ENCODE measurements at places on chromosomes 5 and 9.
A peak's percentile ranks its signal among the peaks of the same experiment; 100 is the strongest.

- DNase-seq, result peak; percentile 61
- peaks cover 31% of the 10 kb centered on the region for H3K4me1 ChIP-seq
- peaks cover 8% of the 10 kb centered on the region for H3K27me3 ChIP-seq
- no peaks in the 10 kb centered on the region for H3K36me3 ChIP-seq
Measured at GRCh38 chr5:180689071-180689694, 39.8 kb upstream of the FLT4 start.

DNA sequence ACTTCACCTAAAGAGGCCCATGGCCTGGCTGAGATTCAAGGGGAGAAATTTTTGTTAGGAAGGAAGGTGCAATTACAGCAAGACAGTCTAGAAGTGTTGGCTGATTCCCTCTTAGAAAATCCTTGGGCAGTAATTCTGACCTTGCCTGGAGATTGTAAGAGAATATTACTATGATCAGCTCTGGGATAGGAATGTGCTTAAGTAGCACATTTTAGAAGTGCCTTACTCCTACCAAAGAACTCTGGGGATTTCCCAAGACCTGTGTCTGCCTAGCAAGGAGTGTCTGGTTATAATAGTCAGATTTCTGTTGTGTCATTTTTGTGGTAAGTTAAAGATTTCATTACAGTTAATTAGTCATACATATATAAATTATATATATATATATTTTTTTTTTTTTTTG, 52.3 kb downstream of the NLN start:
- no peaks in the 10 kb centered on the region for H3K36me3 ChIP-seq
- peaks cover 3% of the 10 kb centered on the region for H3K4me1 ChIP-seq
- H3K27me3 ChIP-seq, result no peaks in the 10 kb centered on the region
- H3K27ac ChIP-seq, result no peak overlapping the region
- DNase-seq, result no peak
- no peak overlapping the region for H3K4me3 ChIP-seq

- DNase-seq, result no peak
- H3K36me3 ChIP-seq, result no peaks in the 10 kb centered on the region
- no peak overlapping the region for H3K27ac ChIP-seq
- H3K27me3 ChIP-seq, result peaks cover 4% of the 10 kb centered on the region
- no peak overlapping the region for H3K4me3 ChIP-seq
Measured at GRCh38 chr5:117539692-117540091, 965.1 kb upstream of the SEMA6A start.

DNA sequence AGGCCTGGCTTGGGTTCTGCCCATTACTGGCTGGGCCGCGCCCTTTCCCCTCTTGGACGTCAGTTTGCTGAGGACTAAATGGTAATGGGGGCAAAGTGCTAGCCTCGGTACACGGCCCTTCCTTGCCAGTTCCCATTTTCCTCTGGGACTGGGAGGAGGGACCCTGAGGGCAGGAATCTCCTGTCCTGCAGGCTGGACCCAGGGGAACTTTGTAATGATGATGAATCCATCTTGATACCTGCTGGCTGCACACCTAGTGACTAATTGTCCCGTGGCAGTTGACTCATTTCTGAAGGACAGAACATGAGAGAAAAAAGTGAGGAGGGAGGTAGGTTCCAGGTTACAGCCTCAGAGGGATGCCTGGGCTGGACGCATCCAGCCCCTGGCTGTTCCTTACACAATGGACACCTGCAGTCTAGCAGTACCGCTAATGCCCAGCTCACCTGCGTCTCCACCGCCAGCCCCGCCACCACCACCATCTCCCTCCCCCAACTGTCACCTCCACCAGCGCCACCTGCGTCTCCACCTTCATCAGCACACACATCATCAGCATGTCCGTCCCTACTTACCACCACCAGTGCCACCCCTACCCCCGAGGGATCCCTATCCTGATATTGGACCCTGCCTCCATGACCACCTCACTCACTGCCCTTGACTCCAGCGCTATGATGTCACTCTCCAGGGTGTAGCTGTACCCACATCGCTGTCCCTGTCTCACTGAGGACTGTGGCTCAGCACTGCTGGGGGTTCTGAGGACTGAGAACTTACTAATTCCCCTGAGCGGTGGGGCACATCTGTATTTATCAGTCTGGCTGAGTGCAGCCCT, 4.3 kb downstream of the CDHR2 start:
- no peak overlapping the region for H3K27ac ChIP-seq
- no peaks in the 10 kb centered on the region for H3K27me3 ChIP-seq
- no peak for DNase-seq
- H3K4me3 ChIP-seq, result no peak overlapping the region

- DNase-seq, result no peak
- peaks cover 8% of the 10 kb centered on the region for H3K36me3 ChIP-seq
- no peaks in the 10 kb centered on the region for H3K4me1 ChIP-seq
- no peak overlapping the region for H3K4me3 ChIP-seq
Measured at GRCh38 chr9:138080979-138081378, 203.4 kb downstream of the CACNA1B start.

All from immature natural killer cell (primary cell).